ENCODE measurements at places on chromosomes 5 and 9.

- DNase-seq = no peak
Observed at GRCh38 chr5:159319832-159320231, 10.5 kb downstream of the IL12B start.

- DNase-seq = no peak
Observed at GRCh38 chr9:21516796-21517195, 34.7 kb upstream of the IFNE start.

GRCh38 chr5:147479444-147479843, 30.4 kb downstream of the DPYSL3 start:
- DNase-seq = peak; percentile 74

DNA sequence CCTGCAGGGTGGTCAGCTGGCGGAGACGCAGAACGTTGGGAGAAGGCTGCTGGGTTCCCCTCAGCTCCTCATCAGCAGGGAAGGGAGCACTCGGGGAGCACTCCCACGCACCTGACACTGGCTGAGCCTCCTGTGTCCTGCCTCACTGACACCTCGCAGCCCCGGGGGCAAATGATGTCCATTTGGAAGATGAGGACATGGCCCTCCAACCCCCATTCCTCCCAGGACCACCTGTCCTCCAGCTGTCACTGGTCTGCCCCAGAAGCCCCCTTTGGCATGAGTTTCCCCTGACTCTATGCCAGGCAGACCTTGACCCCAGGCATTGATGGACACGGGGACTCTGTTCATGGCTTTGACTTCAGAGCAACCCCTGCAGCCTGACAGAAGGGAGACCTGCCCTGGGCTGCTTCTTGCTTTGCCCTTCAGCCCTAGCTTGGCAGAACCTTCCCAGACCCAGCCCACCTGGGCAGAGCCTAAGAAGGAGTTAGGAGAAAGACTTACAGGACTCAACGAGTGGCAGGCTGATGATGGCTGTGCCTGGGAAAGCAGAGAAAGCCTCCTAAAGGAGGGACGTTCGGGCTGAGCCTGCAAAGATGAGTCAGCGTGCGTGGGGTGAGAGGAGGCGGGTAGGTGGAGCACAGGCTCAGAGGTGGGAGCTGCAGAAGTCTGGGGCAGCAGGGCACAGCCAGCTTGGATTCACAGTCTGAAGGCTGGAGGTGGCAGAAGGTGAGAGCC, 90.6 kb downstream of the LMX1B start:
- peak; percentile 45 for DNase-seq

DNA sequence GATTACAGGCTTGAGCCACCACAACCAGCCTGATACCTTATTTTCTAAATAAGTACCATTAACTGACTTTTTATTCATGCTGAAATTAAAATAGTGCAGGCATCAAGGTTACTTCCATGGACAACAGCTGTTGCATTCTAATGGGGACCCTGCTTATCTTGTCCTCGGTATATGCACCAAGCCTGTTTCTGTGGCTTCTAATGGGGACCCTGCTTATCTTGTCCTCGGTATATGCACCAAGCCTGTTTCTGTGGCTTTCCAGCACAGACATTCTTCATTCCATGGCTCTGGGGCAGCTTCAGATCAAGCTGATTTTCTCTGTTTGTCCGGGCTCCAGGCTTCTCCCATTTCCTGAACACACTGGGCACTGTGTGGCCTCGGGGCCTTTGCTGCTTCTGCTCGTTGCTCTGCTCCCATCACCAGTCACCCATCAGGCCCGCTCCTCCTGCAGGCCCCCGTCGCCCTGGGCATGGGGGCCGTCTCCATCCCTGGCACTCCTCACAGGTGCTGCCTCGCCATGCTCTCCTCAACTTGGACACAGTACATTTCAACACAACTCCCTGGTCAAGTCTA, 30.7 kb downstream of the ZNF354A start:
- no peak for DNase-seq
